ENCODE measurements at places on chromosomes 12 and 14.

DNA sequence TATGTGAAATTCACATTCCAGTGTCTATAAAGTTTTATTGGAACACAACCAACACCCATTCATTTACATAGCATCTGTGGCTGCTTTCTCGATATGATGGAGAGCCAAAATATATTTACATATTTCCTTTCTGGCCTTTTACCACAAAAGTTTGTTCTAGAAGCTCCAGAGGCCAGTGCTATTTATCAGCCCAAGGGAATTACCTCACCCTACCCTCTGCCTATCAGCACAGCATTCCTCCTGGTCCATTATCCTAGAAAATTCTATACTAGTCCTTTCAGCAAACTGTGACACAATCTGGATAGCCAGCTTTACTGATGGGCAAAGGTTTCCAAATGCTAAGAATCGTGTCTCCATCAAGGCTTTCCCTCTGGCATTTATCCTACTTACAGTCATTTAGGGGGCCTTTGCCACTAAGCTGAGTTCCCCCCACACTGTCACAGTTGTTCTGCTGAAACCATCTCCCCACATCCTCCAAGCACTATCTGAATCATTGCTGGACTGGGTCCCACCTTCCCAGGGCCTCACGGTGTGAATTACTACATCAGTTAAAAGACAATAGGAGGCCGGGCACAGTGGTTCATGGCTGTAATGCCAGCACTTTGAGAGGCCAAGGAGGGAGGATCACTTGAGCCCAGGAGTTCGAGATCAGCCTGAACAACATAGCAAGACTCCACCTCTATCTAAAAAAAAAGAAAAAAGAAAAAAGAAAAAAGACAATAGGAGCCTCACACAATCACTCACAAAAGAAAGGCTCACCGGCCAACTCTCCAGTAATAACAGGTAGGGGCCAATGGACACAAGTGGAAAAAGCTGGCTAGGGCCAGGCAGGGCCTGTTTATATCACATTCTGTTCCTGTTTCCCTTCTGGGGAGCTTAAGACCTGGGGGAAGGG is 12.1 kb downstream of the SYNE3 start:
- DNase-seq: no peak

DNA sequence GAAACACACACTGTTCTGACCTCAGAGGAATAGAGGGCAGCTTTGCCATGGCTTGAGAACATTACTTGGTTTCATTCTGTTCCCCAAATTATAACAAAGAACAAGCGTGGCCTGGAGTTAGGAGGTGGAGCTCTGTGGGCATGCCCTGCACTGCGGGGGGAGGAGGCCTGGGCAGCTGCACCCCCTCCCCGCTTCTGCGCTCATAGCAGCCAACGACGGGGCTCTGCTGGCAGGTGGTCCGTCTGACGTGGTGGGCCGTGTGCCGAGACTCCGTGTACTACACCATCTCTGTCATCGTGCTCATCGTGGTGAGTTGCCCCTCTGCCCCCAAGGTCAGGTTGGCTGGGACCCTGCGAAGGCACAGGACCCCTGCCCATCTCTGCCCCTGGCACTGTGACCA is 70.4 kb upstream of the RIN3 start:
- no peak for DNase-seq

DNA sequence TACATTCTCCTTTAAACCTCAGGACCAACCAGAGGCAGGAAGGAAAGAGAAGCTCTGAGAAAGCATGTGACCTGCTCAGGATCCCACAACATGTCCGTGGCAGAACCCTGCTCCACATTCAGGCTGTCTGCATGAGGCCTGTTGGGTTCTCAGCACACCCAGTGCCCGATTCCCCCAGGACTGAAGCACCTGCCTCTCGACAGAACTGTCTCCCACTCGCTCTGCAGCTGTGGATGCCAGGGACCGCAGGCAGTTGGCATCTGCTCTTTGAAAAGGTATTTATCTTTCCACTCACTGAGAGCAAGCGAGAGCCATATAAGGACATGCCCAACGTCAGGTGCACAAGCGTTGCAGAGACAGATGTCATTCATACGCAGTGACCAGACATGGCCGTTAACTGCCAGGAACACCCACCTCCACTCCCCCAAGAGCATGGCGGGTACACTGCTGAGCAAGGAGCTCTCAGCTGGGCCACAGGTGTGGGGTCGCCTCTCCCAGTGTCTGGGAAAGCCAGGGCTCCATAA is 18.9 kb downstream of the PITPNM2 start:
- peak; percentile 50 for DNase-seq

GRCh38 chr12:52528641-52529143 is 8.5 kb upstream of the KRT5 start:
- DNase-seq: no peak

DNA sequence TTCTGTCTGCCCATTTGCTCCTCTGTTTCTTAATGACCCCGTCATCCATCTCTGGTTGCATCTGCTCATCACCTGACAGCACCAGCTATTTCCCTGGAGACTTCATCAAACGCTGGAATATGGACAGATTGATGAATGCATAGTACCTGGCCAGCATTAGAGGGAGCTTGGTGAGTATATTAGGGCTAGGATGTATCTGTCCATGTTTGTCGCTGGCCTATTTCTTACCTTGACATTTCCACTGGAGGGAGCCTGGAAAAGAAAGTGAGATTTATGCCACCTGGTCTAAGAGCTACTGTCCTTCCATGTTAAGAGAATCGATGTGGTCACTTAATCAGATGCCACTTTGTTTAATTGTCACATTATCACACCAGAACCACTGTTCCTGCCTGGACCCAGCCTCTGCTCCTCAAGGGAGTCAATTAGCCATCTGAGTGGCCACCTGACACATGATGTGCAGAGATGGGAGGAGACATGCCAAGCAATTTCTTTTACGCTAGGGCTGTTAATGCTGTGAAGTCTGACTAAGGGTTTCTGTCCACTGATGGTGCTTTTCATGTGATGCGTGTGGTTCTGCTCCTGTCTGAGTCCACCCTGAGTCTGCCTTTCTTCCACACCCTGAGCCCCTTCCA is 75.3 kb upstream of the SFSWAP start:
- no peak for DNase-seq

DNA sequence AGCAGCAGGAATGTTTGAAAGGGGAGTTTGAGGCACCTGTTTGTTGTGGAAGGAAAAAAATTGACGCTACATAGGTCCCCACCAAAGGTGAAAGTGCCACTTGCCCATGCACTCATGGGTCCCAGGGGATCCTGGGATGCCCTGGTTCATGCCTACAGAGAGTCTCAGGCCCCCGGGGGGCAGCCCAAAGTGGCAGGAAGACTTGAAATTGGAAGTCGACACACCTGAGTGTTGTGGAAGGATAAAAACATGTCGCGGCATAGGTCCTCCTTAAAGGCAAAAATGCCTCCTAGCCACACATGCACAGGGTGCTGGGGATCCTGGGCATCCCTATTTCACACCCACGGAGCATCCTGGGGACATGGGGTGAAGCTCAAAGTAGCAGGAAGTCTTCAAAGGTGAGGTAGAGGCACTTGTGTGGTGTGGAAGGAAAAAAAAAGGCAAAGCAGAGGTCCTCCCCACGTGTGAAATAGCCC is 576.1 kb downstream of the ALG10 start:
- no peak for DNase-seq

DNA sequence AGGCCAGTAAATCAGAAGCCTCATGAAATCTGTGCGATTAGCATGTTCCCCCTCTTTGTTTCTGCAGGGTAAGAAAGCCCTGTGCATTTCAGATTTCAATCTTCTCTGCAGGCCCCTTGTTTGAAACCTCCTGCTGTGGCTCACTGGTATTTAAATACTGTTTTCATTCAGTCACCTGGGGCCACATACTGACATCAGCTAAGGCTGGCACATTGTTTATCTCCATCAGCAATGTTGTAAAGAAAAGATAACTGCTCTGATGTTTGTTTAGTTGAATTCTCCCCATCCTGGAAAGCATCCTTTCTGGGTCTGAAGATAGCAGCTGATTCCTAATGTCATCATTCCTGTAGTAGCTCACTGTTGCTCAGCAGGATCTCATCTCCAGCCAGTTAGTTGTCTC is 554.9 kb downstream of the NRXN3 start:
- DNase-seq: no peak

GRCh38 chr12:58247633-58248032 is 306.3 kb downstream of the ATP23 start:
- DNase-seq: no peak

All from CD4-positive, alpha-beta memory T cell (primary cell).